Amniotic stem cell (primary cell): ENCODE measurements at places on chromosomes 12 and 14.

DNA sequence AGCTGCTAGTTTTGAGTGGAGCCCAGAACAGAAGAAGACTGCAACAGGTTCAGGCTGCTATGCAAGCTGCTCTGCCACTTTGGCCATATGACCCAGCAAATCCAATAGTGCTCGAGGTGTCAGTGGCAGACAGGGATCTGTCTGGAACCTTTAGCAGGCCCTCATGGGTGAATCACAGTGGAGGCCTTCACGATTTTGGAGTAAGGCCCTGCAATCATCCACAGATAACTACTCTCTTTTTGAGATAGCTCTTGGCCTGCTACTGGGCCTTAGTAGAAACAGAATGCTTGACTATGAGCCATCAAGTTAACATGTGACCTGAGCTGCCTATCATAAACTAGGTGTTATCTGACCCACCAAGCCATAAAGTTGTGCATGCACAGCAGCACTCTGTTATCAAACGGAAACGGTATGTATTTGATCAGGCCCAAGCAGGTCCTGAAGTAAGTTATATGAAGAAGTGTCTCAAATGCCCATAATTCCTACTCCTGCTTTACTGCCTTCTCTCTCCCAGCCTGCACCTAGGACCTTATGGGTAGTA is 116.9 kb upstream of the CCDC196 start:
- no peak for DNase-seq

- no peak for DNase-seq
These were observed 24.6 kb downstream of the NIN start for GRCh38 chr14:50806241-50806933.

- no peak for DNase-seq
These were observed 5.4 kb downstream of the KIF26A start for GRCh38 chr14:104143521-104144452.

- DNase-seq = no peak
These were observed 352.7 kb upstream of the NAV3 start for GRCh38 chr12:77477907-77478533.

- DNase-seq = no peak
These were observed 921 bp downstream of the RAD51B start for GRCh38 chr14:67820428-67820971.

DNA sequence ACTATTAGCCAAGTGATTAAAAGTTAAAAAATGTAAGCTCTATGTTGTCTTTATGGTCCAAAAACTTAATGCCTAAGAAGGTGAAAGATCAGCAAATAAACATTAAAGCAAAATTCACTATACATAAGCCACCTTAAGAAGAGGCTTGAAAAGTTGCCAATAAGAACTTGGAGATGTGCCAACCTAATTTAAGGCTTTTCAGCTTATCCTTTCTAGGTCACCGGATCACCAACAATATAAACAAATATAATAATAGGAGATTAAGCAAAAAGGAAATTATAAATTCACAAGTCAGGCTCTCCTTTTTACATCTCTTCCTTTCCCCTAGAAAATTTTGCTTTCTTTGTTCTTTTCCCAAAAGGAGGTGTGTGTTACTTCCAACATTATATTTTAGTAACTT is 30.9 kb downstream of the SLC2A3 start:
- DNase-seq = no peak

DNA sequence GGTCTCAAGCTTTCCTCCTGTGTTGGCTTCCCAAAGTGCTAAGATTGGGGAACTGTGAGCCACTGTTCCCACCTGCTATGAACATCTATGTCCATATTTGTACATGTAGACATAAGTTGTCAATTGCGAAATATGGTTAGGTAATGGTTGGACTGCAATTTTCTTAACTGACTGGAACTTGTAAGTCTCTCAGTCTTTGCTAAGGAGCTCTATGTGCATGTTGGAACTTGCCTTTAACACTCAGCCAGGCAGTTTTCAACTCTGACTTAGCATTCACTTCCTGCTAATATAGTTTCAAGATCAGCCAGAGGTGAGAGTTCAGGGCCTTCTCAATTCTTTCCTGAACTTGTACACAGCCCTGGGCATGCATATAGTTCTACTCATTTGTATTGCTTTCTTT is 44.5 kb upstream of the EEA1 start:
- DNase-seq = no peak

GRCh38 chr14:42994051-42994736 is 1387.5 kb downstream of the LRFN5 start:
- DNase-seq = no peak

DNA sequence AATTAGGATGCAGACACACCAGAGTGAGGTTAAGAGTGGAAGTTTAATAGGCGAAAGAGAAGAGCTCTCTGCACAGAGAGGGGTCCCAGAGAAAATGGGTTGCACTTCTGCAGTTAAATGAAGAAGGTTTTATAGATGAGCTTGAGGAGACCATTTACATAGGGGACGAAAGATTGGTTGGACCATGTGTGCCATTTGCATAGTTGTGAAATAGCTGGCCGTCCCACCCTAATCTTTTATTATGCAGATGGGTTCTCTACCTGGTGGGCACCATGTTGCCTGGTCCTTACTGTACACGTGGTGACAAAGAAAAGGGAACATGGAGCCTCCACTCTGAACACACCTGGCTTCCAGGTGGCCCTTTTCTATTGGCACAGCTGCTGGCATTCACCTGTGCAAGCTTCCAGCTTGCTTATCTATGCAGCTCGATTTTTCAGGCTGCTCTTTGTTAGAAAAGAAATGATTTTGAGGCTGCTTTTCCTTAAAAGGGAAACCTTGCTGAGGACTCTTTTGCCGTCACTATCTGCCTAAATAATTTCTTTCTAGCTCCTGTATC is 67.1 kb upstream of the SRSF5 start:
- no peak for DNase-seq

- no peak for DNase-seq
These were observed 1.2 kb downstream of the KCNJ8 start for GRCh38 chr12:21773263-21773741.
